ENCODE measurements at places on chromosomes 5 and 9.

DNA sequence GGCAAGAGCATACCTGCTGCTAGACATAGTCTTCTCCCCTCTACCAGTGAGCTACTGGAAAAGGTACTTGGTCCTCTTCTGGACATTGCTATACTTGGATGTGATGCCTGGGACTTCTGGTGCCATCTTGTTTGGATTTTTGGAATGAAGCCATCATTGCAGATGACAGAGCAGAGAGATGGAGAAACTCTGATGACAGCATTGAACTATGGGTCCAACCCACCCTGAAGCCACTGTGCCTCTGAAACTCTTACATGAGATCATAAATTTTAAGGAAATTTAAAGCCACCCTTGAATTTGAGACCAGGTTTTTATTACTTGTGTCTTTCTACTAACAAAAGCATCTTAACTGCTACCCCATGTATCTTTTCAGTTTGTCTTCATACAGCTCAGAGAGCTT, 151.1 kb upstream of the SMIM23 start:
- DNase-seq, result no peak

- no peak for DNase-seq
Measured at GRCh38 chr5:173750538-173751265, 134.3 kb upstream of the BOD1 start.

DNA sequence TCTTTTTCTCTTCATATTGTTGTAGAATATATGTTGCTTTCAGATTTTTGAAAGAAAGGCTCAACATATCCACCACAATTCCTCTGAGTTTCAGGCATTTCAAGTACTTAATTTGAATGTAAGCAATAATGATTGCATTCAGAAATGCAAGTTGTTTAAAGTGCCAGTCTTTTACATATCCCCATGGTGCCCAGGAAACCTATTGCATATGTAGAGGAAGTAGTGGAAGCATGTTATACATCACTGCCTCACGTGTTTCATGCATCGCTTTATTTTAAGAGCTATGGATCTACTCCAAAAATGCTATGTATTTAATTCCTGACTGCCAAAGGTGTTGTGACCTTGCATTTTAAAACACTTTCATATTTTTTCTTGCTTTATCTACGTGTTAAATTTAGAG, 28.1 kb downstream of the CPEB4 start:
- no peak for DNase-seq

DNA sequence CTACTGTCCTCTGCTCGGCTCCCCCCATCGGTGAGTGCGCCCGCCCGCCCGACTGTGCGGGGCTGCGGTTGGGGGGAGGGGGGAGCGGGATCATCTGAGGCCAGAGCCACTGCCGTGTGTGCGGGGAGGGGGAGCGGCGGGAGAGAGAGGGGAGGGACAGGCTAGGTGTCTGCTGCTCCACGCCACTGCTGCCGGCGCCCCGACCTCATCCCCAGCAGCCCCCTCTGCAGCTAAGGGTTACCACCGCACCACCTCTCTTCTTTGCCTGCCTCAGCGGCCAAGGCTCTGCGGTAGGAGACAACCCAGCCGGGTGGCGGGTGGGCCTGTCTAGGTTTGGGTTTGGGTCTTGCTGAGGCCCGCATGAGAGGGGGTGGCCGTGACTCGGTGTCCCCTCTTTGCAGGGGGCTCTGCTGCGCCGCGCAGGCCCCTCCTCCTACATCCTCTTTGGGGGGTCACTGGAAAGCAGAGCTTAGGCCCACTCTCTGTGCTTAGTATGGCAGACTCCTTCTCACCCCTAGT, 670 bp upstream of the PURA start:
- DNase-seq, result no peak

DNA sequence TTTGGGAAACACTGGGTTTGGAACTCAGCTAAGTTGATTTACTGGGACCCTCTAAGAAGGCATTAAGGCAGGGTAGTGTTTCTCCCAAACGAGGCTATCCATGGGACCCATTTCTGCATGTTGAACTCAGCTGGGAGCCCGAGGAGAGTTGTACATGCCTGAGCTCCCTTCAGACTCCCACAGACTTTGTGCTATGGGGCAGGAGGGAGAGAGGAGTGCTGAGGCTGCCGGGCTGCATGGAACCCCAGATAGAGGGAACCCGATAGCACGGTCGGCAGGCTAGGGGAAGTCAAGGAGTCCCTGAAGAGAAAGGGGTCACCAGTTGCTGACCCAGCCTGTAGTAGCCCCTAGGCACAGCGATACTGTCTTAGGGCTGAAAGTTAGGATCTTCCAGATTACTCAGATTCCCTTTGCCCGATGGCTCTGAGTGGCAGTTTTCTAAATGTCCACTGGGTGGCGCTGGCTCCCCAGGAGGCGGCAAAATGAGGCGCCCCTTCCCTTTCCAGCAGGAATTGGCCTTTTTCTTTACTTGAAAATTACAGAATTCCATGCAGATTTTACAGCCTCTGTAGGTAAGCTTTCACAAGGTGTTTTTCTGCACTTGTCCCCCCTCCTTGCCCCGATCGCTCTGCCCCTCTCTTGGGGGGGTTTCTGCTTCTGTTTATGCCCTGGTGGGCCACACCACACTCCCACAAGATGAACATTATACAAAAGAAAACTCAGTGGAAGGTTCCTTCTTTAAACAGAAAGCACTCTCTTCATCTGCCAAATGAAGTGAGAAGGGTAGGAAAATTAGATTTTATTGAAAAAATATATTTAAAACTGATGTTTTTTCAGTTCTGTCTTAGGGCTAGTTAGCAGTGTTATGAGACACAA, 17.8 kb downstream of the NANS start:
- DNase-seq, result peak; percentile 52

- no peak for DNase-seq
Measured at GRCh38 chr9:73743826-73744225, 592.2 kb downstream of the ANXA1 start.

GRCh38 chr5:60794691-60795090, 49.4 kb downstream of the ELOVL7 start:
- no peak for DNase-seq

GRCh38 chr9:69223605-69224004, 49.5 kb downstream of the TJP2 start:
- DNase-seq, result no peak

GRCh38 chr5:174189654-174190541, 144.4 kb downstream of the NSG2 start:
- DNase-seq, result no peak

DNA sequence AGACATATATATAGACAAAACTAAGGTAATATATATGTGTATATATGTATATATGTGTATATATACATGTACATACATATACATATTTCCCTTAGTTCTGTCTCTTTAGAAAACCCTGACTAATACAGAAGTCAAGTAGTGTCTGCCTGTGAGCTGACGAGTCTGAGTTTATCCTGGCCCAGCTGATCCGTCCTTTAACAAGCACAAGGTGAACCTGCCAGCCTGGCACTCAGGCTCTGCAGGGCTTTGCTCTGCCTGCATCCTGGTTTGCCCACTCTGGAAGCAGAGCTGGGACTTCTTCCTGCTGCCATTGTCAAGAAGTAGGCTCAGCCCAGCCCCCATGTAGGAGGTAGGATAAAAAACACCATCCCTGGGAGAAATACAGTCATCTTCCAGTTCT, 388.0 kb downstream of the ICE1 start:
- no peak for DNase-seq

DNA sequence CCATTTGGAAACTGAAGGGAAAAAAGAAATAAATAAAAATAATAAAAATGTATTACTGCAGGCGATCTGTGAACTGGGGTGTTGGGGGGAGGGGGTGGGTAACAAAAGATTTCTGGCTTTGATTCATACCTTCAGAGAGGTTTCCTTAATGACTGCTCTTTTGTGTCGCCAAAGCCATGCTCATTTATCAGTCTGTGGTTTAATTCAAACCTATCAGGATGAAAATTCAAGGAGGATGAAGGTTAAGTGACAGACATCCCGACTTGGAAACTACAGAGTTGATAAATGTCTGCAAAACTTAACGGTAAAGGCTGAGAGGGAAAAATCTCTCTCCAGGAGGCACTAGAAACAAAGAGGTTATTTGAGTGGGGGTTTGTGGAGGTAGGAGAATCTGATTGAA, 278.2 kb downstream of the PSAT1 start:
- DNase-seq, result no peak

DNA sequence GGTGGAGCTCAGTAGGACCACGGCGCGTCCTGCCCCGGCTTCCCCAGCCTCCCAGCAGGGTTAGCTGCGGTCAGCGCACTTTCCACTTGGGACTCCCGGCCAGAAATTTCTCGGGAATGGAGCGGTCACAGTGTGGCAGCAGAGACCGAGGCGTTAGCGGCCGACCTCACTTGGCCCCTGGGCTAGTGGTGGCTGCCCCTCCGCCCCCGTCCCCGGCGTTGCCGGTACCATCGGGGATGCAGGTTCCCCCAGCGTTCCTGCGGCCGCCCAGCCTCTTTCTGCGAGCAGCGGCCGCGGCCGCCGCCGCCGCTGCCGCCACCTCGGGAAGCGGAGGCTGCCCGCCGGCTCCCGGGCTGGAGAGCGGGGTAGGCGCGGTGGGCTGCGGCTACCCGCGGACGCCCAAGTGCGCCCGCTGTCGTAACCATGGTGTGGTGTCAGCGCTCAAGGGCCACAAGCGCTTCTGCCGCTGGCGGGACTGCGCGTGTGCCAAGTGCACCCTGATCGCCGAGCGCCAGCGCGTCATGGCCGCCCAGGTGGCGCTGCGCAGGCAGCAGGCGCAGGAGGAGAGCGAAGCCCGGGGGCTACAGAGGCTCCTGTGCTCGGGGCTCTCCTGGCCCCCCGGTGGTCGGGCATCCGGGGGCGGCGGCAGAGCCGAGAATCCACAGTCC, 460 bp downstream of the DMRTA1 start:
- DNase-seq, result no peak

- DNase-seq, result no peak
Measured at GRCh38 chr9:98314381-98315066, 59.1 kb upstream of the TBC1D2 start.

DNA sequence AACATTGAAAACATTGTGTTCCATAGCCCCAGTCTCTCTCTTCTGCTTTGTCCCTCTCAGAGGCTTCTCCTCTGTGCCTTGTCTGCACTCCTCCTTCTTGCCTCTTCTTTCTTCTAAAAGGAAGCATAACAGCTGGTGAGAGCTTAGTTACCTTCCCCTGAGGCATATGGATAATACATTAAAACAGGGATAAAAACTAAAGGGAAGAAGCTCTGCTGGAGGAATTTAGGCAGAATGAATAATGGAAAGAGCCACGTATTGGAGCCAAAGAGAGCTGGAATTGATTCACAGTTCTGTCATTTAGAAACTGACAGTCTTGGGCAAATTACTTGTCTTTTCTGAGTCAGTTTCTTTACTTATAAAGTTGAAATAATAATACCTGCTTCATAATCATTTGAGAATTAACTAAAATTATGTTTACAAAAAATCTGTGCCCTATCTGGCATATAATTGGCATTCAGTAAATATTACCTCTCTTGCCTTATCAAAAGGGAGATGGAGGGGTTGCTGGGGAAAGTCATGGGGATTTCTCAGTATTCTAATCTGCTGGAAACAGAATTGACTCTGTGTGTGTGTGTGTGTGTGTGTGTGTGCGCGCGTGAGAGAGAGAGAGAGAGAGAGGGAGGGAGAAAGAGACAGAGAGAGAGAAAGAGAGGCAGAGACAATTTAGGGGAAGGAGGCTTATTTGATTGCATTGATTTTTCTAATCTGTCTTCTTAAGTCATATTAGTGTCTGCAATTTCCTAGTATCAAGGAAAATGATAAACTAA, 20.2 kb downstream of the ZNF474 start:
- DNase-seq, result no peak

DNA sequence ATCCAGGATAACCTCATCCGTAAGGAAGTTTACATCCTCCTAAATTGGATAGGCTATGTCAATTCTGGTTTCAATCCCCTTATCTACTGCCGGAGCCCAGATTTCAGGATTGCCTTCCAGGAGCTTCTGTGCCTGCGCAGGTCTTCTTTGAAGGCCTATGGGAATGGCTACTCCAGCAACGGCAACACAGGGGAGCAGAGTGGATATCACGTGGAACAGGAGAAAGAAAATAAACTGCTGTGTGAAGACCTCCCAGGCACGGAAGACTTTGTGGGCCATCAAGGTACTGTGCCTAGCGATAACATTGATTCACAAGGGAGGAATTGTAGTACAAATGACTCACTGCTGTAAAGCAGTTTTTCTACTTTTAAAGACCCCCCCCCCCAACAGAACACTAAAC, 1.3 kb downstream of the ADRB2 start:
- DNase-seq, result no peak

DNA sequence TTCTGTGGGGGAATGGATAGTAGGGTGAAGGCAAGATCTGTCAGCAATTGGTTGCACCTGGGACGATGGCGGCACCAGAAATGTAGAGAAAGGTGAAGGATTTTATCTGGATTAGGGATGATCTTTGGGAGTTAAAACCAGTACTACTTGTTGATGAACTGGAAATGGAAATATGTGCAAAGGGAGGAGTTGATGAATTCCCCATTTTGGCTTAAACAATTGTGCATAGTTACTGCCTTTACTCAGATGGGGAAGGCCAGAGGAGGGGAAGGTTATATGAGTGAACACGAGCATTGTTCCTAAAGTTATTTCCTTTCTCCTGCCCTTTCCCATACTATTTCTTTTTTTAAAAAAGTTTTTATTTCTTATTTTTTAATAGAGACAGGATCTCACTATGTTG, 19.1 kb downstream of the NNT start:
- no peak for DNase-seq

DNA sequence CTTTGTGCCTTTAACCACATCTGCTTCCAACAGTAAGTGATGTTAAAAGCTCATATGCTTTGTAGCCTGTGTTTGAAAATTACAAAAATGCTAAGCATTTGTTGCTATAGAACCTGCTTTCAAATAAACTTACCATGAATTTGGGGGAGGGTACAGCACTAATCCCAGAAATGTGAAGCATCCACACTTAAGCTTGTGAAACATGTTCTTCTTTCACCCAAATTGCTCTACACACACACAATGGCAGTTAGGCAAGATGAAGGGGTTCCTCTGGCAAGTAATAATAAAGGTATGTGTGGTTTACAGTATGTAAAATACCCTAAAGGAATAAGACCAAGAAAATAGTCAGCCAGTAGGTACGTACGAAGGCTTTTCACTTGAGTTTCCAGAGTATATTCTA, 165.6 kb downstream of the SMARCA2 start:
- DNase-seq, result no peak

GRCh38 chr5:178777520-178777919, 47.1 kb upstream of the ZNF354A start:
- no peak for DNase-seq

GRCh38 chr9:14043483-14043882, 270.5 kb downstream of the NFIB start:
- DNase-seq, result no peak

DNA sequence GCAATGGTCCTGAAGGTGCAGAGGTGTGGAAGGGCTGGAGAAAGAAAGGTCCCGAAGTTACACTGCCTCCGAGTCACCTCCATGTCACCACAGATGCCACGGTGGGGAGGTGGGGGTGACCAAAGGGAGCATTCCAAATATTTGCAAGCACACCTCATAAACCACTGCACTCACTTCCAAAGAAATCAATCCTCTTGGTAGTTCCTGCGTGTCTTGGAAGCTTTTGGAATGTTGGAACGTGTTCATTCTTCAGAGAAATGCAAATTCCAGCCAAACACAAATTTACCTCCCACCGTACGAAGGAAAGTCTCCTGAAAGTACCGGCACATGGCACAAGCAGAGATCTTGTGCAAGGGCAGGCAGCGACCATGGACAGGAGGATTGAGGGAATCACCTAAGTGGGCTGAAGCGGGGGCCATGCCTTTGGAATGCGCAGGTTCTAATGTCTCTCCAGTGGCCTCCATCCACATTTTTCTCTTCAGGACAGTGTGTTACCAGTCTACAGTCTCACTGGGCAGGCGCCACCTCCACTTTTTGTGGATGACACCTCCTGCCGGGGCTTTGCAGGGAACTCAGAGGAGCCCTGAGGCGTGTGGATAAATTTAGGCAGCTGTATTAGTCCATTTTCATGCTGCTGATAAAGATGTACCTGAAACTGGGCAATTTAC, 54.0 kb downstream of the NSUN2 start:
- no peak for DNase-seq
